ENCODE measurements at places on chromosomes 1 and 21.

DNA sequence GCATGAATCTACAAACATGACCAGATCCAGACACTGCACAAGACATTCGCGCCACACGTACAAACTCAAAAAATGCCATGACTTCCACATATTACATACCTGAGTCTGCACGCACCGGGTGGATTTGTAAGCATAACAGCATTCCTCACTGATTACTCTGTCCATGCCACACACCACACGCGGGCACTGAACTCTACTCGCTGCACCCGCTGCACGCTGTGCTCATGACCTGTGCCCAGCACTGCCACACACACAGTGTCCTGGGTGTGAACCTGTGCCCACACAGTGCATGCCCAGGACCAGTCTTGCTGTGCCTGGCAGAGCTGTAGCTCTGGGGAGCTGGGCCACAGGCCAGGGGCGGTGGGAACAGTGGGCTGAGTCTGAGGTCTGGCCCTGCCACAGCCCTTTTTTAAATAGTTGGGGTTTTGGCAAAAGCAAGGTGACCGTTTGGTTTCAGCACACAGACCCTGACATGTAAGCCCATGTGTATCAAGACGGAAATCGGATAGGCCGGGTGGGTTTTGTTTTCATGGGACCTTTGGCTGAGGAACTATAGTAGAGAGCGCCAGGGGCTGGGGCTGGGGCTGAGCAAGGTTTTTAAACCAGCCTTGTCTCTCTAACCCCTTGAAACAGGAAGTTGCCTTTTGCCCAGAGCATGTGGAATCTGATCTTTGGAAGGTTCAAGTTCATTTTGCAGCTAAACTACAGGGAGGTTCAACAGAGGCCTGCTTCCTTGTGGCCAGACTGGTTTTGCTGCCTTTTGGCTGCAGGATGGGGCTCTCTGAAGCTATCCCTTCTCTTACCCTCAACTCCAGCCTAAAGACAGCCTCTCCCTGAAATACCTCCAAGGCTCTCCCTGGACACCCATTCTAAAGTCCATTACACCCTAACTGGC is 12.3 kb upstream of the GOLT1A start:
- DNase-seq = no peak

- DNase-seq = peak; percentile 90
Observed at GRCh38 chr1:212558693-212559480, 49.7 kb upstream of the ATF3 start.

DNA sequence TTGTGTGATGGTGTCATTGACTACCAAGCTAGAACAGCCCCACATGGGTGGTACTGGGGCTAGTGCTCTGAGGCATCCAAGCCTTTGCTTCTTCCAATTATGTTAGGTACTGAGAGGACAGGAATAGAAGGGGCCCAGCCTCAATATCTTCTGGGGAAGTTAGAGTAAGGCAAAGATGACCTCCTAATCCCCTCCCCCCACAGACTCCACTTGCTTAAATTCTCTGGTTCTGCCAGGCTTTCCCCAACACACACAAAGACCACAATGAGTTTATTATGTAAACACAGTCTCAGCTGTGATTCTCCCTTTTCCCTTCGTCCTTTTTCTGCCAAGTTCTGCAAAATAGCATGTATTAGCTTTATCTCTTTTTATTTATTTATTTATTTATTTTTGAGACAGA is 3.1 kb upstream of the TACSTD2 start:
- DNase-seq = no peak

GRCh38 chr1:56135069-56135863 is 444.1 kb downstream of the PLPP3 start:
- no peak for DNase-seq

GRCh38 chr1:53311702-53312305 is 16.1 kb downstream of the LRP8 start:
- DNase-seq = no peak
